Midbrain (tissue), 1 donor: ENCODE measurements at places on chromosomes 2 and 18.

DNA sequence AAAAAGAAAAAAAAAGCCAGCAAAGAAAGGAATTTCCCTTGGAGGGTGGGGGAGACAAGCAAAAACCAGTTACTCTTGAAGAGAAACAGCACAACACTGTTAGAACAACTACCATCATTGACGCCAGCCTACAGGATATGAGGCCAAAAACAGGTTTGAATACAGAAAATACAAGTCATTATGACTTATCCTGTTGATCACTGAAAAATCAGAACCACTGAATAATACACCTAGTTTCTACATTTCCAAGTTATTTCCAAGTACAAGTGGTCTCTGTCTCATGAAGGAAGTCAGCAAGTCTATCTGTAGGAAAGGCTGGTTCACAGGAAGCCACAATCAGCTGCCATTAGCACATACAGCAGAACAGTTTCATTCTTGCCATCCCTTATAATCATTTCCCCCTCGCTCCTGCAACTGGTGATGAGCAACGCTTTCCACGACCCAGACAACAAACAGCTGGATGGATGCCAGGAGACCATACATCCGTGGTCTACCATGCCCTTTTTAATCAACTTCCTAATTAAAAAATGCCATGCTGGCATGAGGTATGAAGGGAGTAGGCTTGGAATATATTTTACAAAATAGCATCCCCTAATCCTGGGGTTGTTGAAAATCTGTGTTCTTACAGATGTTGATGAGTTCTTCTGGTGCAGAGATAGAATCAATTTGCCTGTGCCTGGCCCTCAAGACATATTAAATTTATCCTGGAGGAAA is 10.4 kb downstream of the MYT1L start:
- DNase-seq = no peak

DNA sequence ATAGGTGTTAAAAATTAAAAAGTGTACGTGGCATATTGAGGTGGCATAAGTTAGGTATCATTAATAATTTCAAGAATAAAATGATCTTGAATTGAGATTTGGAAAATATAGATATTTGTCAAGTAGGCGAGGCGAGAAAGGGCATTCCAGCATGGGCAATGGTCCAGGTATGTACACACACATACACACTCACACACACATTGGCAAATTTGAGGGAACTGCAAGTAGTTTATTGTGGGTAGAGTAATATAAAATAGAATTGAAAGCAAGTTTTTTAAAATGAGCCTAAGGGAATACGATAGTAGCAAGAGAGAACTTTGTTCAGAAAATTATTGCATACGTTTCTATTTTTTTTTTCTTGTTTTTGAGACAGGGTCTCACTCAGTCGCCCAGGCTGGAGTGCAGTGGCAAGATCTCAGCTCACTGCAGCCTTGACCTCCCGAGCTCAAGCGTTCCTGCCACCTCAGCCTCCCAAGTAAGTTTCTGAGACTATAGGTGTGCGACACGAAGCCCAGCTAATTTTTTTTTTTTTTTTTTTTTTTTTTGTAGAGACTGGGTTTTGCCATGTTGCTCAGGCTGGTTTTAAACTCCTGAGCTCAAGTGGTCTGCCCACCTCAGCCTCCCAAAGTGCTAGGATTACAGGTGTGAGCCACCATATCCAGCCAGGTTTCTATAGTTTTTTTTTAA is 96.7 kb upstream of the SLC39A10 start:
- no peak for DNase-seq

DNA sequence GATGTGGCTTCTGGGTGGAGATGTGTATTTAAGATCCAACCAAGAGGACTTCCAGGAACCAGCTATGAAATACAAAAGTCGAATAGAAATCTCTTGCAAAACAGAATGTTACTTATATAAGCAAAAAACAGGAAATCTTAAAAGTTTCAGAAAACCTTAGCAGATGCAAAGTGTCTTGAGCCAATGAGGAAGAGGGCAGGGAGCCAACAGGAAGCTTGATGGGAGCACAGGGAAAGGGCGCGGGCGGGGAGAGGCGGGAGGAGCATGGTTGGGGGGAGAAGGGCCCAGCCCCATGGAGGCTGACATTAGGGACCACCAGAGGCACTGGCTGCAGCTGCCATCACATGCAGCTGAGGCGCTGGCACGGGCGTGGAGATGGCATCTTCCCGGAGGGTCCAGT is 203.3 kb downstream of the SNTG2 start:
- DNase-seq = no peak

DNA sequence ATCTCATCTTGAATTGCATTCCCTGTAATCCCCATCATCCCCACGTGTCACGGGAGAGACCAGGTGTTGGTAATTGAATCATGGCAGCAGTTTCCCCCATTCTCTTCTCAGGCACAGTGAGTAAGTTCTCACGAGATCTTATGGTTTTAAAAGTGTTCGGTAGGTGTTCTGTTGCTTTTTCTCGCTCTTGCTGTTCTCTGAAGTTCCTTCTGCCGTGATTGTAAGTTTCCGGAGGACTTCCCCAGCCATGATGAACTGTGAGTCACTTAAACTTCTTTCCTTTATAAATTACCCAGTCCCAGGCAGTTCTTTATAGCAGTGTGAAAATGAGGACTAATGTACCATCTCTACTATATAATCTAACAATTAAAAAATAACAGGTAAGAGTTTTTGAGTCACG is 409.9 kb upstream of the NRXN1 start:
- DNase-seq = no peak

DNA sequence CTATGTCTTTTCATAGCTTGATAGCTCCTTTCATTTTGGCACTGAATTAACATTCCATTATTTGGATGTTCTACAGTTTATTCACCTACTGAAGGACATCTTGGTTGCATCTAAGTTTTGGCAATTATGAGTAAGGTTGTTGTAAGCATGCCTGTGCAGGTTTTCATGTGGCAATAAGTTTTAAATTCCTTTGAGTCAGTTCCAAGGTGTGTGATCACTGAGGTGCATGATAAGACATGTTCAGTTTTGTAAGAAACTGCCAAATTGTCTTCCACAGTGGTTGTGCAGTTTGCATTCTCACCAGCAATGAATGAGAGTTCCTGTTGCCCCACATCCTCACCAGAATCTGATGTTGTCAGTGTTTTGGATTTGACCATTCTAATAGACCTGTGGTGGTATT is 24.2 kb downstream of the XDH start:
- no peak for DNase-seq

- DNase-seq = no peak
These were observed 342.9 kb downstream of the PARD3B start for GRCh38 chr2:204888222-204888621.

DNA sequence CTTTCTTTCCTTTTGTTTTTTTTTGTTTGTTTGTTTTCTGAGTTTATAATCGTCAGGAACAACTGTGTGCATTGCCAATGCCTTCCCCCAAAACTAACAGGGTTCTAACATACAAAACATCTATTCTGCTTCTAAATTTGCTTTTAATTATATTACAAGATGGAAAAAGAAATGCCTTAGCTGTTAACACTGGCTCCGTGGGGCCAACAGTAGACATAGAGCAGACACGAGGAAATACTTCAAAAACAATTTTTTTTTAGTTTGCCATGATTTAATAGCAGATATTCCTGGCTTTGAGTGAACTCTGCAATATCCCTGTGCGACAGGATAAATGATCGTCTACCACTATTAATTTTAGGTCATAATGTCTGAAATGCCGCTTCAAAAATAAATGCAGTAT is 153.3 kb upstream of the HNRNPA3 start:
- DNase-seq = no peak

DNA sequence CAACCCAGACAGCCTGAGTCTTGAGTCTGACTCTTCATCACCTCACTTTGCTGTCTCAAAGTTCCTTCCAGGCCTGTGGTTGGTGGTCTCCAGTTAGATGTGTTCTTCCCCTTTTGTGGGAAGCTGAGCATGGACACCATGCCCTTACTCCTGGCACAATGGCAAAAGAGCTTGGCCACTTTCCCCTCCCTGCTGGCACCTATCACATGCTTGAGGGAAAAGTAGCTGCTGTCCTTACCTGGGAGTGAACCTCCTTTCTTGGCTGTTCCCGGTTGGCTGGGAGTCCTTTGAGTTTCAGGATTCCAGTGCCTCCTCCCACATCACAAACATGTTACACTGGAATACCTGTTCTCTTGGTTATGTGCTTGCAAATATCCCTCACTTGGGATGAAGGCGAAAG is 97.8 kb downstream of the GATA6 start:
- no peak for DNase-seq

DNA sequence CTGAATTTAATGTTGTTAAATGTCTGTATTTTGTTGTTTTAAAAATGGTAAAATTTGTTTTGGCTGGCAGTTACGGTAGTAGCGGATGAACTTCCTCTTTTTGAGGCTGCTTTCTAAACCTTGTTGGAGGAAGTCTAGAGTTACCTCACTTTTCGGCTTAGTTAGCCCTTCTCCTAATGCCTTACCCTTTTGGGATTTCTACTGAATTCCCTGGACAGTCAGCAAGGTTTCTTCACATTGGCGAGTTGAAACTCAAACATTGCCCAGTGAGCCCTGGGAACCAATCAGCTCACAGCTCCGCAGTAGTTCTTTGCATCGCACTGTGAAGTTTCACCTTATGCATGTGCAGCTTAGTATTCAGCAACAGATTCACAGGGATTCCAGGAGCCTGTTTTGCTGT is 55.2 kb downstream of the TMEM247 start:
- DNase-seq = no peak

DNA sequence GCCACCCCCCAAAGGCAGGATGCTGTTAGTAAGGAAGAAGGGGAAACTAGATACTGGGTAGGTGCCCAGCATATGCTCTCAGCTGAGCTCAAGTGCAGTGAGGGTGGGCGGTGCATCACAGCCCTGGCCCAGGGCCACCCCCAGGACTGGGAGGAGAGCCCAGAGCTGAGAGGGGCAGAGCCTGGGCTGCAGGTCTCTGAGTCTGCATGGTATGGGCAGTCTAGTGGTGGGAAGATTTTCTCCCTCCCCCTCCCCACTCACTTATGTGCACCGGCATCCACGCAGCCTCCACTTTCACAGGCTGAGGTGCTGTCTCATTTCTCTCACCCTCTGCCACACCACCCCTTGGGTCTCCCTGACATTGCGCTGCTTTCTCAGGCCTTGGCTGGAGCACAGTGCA is 48.5 kb upstream of the CAB39 start:
- peak; percentile 1 for DNase-seq

- peak; percentile 87 for DNase-seq
These were observed 169.2 kb downstream of the CDH20 start for GRCh38 chr18:61502472-61502871.

DNA sequence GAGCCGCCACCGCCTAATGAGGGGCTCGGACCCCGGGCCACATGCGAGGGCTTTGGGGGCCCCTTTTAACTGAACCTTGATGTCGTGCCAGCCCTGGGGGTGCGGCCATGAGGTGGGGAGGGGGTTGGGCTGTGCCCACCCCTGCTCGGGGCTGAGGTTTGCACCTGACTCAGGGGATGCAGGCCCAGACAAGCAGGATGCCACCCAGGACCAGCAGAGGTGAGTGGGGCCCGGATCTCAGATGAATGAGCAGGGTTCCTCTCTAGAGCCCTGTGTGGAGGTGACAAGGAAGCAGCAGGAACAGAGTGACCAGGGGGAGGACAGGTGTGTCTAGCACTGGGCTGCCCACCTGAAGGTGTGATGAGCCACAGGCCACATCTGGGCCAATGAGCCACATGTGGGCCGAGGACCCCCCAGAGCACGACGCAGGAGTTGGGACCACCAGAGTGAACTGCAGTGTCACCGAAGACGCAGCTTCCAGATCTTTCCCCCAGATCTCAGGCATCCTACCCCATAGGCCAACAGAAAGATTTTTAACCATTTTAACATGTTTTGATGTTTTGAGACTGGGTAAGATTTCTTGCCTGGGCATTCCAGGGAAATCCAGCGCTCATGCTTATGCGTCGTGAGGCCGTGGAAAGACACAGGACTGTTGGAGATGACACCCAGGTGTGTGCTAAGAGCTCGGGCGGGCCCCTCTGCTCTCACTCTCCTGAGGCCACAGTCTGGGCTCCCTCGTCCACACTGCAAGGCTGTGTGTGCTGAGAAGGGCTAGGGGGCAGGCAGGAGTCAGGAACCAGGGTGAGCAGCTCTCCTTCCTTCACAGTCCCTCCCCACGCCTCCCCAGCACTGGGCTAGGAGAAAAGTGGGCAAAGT is 73.6 kb downstream of the DDX1 start:
- DNase-seq = no peak

DNA sequence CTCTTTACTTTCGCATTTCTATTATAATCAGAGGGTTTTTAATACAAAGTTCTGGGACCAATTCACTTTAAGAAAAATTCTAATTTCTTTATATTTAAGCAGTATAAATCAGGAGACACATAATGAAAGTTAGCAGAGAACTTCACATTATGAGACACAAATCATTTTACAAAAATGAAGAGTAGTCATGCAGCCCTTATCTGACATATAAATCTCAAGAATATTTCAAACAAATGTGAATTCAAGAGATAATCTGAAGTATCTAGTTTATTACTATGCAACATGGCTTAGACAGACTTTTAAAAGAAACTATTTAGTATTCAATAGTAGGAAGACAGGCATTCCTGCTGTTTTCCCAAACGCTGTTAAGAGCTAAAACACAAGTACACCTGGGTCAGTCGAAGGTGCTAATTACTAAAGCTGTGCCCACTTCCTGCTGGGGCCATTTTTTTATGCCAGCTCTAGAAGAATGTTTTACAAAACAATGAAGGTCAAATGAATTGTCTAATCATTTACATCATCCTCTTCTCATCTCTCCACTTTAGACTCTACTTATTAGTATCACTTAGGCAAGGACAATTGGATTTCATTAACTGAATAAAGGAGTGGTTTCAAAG is 40.2 kb downstream of the CWC22 start:
- no peak for DNase-seq

GRCh38 chr2:73386894-73387636 is 1.4 kb downstream of the ALMS1 start:
- DNase-seq = no peak

DNA sequence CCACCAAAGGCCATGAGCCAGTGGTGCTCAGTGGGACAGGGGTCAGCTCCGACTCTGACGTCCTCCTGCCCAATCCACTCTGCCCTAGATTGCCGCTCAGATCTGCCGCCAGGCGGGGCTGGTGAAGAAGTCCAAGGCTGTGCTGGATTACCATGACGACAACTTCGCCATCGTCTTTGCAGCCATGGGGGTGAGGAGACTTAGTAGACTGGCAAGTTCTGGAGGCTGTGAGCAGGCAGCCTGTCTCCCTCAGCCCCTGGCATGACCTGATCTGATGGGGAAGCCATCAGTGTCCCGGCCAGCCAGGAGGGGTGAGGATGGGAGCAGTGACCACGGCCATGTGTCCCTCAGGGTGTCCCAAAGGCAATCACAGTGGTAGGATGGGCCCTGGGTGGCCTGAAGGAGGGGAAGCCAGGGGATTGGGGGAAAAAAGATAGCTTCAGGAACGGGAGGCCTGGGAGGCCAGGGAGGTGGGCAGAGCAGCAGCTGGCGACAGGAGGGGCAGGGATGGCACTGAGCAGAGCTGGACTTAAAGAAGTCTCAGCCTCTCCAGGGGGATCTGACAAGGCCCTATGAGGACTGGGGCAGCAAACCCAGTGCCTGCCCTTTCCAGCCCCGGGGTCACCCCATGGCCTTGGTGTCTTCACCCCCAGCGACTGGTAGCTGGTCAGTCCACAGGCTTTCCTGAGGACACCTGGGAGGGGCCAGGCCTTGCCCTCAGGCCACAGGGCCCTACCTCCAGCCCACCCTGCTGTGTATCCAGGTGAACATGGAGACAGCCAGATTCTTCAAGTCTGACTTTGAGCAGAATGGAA is 17.4 kb upstream of the ANKRD53 start:
- no peak for DNase-seq

- peak; percentile 67 for DNase-seq
These were observed 89.1 kb downstream of the ZEB2 start for GRCh38 chr2:144430722-144431391.
